ENCODE measurements at places on chromosomes 2 and 18. TPM values are rescaled to one million over a fixed set of nuclear protein-coding genes. Genes with fewer than 3 reads are reported as not detected.
A peak's percentile ranks its signal among the peaks of the same experiment; 100 is the strongest.

DNA sequence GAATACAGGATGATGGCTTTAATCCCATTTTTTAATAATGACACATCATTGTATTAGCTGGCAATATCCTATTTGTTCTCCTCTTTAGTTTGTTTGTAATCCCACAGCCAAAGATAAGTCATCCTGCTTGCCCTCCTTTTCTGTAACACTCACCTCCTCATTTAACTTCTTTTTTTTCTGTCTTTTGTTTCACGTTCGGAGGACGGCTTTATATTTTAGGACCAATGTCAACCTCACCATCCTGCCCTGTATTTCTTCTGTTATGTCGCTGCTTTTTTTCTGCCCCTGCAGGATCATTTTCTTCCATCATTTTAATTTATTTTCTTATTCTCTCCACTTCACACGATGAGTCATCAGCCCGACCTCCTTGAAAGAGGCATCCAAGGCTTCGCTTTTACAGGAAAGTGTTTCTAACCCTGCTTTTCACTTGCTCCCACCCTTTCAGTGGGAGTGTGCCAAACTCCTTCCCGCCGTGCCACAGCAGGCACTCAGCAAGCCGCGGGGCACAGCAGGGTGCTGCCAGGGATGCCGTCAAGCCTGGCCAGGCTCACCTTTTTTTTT lies 11.4 kb downstream of the RAB31 start:
- DNase-seq: peak; percentile 85
- H3K27ac ChIP-seq: no peak overlapping the region
- H3K27me3 ChIP-seq: no peaks in the 10 kb centered on the region
- peaks cover 1% of the 10 kb centered on the region for H3K36me3 ChIP-seq
- no peaks in the 10 kb centered on the region for H3K4me1 ChIP-seq

- no peaks in the 10 kb centered on the region for H3K4me1 ChIP-seq
- no peak overlapping the region for H3K27ac ChIP-seq
- no peak for DNase-seq
- H3K27me3 ChIP-seq: no peaks in the 10 kb centered on the region
These were observed 54.5 kb downstream of the PLEKHM3 start for GRCh38 chr2:207970826-207971180.

- H3K27me3 ChIP-seq: no peaks in the 10 kb centered on the region
- H3K27ac ChIP-seq: no peak overlapping the region
- no peaks in the 10 kb centered on the region for H3K4me1 ChIP-seq
These were observed 5.9 kb upstream of the LGALSL start for GRCh38 chr2:64448041-64448426.

DNA sequence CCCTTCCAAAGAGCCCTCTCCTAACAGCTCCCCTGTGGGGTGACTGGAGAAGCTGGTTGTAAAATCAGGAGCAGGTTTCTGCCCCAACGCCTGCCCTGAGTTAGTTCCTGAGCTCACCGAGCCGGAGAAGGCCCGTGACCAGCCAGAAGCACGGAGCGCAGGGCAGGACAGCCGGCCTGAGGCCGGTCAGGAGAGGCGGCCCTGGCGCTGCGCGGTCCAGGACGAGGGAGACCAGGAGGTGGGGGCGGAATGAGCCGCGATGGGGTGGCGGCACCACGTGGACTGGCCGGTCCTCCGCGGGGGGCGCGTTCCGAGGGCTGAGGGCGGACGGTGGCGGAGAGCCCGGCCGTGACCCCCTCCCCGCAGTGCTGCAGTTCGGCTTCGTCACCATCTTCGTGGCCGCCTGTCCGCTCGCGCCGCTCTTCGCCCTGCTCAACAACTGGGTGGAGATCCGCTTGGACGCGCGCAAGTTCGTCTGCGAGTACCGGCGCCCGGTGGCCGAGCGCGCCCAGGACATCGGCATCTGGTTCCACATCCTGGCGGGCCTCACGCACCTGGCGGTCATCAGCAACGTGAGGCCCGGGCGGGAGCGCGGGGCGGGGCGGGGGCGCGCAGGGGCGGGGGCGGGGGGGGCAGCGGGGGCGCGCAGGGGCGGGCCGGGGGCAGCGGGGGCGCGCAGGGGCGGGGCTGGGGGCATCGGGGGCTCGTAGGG lies 29.0 kb downstream of the ANO7 start:
- H3K27ac ChIP-seq: peak overlapping the region; percentile 34
- H3K36me3 ChIP-seq: no peaks in the 10 kb centered on the region
- no peaks in the 10 kb centered on the region for H3K4me1 ChIP-seq
- H3K4me3 ChIP-seq: no peak overlapping the region
- peak; percentile 91 for DNase-seq

Gene PEX13
- 20.7 TPM for total RNA-seq

Measured in aorta (tissue), 5 donors.